ENCODE measurements at places on chromosomes 1 and 21.

DNA sequence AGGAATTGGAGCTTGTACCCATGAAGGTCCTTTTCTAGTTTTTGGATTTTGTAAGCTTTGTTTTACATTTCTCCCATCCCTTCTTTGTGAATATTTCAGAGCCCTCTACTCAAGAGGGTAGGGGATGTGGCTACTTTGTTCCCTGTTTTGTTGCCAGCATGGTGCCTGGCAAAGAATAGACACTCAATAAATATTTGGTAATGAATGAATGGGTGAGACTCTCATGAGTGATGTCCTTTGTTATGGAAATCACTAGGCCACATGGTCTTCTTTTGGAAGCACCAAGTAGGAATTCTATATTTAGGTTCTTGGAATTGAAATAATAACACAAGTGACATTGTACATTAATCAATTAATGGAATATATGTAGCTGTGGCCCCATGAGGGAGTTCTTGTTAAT is 26.8 kb upstream of the ATP5PO start:
- no peak for DNase-seq

DNA sequence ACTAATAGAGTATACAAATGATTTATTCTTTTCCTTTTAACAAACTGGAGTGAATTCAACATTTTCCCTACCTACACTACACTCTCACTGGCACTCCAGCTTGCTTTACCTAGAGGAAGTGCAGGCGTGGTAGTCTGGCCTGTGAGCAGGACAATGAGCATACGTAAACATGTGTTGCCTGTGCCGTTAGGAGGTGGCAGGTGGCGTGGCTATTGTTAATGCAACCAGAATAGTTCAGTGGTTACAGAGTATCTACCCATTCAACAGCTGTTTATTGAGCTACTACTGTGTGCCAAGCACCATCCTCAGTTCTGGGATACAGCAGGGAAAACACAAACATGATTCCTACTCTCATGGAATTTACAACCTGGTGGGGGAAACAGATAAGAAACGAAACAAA is 299.7 kb upstream of the KAZN start:
- no peak for DNase-seq

GRCh38 chr21:34029743-34030528 is 43.4 kb upstream of the MRPS6 start:
- DNase-seq, result no peak

- no peak for DNase-seq
Measured at GRCh38 chr1:38046333-38046883, at the start of gene POU3F1. POU3F1 (minus strand) TSS chr1:38046793; CDS start chr1:38046743, 50 bp downstream.

DNA sequence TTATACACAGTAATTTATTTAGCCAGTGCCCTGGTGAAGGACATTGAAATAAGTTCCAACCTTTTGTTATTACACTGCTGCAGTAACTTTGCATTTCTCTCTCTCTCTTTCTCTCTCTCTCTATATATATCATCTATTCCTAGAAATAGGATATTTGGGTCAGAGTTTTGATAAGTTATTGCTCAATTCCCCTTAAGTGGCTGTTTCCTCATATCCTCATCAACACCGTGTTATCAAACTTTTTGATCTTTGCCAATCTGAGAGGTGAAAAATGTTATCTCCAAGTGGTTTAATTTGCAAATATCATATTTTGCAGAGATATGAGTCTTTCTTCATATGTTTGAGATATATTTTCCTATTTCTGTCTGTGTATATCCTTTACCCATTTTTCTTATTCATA is 1.6 kb upstream of the SRSF4 start:
- no peak for DNase-seq

GRCh38 chr1:158118713-158119402 is 61.8 kb upstream of the CD1D start:
- no peak for DNase-seq

DNA sequence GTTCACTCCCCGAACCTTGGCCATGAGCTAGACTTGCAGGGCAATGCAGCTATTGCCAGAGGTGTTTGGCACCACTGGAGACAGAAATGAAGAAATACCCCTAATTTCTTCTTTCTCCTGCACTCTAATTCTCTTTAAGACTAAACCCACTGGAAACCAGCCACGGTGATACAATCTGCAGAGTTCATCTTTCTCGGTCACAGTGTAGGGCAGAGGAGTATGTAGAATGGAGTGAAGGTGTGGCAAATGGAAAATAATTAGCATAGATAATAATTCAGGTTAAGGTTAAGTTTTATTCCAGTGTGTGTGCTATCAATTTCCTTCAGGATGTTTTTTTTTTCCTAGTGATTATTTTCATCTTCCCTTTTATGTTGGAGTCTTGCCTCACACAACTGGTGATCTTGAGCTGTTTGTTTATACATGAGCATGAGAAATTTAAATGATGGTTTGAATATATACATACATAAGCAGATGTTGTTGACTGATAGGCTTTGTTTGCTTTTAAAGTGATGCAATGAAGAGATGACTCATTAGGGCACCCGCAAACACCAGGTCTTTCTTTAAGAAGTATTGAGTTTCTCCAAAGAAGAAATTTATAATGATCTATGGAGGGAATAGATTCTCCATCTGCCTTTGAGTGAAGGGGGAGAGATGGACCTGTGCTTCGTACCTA is 81.9 kb downstream of the SPATA17 start:
- DNase-seq, result no peak

DNA sequence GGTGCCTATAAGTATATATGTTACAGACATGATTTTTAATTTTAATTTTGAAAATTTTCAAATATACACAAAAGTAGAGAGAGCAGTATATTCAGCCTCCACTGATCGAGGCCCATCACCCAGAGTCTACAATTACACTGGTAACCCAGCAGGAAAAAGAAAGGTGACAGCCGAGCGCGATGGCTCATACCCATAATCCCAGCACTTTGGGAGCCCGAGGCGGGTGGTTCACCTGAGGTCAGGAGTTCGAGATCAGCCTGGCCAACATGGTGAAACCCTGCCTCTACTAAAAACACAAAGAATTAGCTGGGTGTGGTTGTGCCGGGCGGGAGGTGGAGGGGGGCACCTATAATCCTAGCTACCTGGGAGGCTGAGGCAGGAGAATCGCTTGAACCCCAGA is 1.4 kb downstream of the YBEY start:
- no peak for DNase-seq

DNA sequence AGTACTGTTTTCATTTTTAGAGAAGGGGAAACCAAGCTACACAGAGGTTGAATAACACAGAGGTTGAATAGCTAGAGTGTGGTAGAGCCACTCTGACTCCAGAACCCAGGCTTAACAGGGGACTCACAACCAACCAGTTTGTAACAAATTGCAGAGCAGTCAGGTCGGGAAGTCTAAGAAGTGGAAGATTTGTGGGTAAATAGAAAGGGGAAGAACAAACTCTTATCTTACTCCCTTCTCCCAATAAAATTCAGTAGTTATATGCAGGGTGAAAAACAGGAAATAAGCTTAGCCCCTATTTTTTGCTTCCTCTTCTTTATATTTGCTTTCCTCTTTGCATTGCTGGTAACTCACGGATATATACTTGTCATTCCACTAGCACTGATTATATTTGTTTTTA is 23.2 kb downstream of the CDC42 start:
- no peak for DNase-seq

DNA sequence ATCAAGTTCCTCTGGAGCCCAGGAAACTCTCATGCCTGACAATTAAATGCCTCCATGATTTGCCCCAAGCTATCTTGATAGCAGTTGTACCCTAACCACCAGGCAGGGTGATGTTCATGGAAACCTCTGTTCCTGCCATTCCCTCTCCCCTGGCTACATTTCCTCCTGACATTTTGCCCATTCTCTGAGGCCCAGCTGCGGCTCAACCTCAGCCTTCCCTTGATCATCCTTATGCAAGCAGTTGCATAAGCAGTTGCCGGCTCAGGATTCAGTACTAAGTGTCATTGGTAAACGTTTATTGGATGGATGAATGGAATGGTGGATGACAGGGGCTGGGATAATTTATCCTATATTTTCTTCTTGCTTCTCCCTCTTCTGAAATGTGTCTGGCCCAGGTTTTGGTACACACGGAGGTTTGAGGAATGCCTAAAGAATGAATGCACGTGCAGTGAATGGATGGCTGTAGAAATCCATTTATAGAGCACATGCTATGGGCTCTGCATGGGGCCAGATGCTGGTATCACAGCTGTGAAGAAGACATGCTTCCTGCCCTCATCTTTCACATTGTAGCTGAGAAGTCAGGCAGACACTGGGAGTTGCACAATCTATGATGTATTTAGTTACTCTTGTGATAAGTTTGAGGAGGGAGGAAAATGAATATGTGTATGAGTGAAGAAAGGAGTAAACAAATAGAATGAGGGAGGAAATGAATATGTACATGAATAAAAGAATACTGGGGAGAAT is 261.8 kb downstream of the FOXD2 start:
- DNase-seq, result no peak

- DNase-seq, result no peak
Measured at GRCh38 chr1:64368344-64368743, 101.6 kb upstream of the CACHD1 start.

DNA sequence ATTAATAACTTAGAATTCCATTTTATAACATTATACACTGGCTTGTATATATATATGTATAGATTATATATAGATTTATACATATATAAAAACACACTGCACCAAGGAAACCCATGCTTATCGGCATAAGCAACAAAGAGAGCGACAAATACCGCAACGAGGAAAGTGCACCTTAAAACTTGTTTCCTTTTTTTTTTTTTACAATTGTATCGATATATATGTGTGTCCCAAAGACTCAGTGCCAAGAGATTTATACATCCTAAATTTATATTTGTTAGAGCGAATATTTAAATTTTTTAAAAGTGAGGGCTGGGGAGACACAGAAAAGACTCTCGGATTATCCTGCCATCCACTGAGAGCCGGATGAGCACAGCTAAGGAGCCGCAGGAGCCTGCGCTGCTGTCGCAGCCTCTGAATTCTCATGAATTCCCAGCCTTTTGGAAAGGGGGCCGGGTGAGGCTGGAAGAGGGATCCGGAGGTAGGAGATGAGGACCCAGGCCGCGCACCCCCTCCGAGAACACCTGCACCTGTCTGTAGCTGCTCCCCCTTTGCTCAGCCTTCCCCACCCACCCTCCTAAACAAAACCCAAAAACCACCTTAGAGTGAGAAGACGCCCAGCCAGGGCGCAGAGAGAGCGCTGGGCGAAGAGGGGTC is 5.2 kb downstream of the DMRTA2 start:
- no peak for DNase-seq

DNA sequence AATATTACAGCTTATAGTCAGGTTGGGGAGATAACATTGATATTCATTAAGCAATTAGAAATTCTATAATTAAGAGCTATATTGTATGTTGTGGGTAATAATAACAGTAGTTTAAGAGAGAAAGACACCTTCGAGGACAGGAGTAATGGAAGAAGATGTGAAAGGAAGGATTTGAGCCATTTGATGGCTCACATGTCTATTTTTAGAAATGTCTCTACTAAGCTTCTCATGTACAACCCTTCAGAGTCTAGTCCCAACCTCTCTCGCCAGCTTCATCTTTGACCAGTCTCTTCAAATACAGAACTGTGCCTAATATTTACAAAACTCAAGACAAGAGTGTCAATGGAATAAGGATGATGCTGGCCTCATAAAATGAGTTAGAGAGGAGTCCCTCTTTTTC is 95.1 kb downstream of the PRRX1 start:
- DNase-seq, result no peak

GRCh38 chr1:145999321-146000024 is 3.1 kb upstream of the TXNIP start:
- no peak for DNase-seq

DNA sequence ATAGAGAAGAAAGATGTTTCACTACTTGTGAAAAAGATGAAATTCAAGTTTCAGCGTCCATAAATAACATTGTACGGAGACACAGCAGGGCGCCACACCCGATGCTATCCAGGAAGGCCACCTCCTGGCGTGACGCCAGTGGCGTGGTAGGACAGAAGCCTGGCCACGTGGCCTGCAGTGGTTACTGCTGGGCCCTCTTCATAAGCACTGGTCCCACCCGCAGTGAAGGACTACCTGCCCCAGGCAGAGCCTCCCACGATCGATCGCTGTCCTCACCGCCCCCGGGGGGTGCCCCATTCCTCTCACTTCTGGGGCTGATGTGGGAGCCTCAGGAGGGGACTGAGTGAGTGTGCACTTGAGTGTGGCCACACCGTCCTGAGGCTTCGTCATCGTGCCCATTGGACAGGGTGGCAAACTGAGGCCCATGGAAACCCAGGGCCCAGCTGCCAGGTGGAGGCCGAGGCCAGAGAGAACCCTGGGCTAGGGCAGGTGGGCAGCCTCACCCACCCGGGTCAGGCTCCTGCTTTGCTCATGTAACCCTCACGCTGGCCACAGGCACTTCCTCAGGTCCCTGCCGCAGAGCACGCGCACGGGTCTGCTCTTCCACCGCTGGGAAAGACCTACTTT is 11.7 kb upstream of the HES5 start:
- no peak for DNase-seq

DNA sequence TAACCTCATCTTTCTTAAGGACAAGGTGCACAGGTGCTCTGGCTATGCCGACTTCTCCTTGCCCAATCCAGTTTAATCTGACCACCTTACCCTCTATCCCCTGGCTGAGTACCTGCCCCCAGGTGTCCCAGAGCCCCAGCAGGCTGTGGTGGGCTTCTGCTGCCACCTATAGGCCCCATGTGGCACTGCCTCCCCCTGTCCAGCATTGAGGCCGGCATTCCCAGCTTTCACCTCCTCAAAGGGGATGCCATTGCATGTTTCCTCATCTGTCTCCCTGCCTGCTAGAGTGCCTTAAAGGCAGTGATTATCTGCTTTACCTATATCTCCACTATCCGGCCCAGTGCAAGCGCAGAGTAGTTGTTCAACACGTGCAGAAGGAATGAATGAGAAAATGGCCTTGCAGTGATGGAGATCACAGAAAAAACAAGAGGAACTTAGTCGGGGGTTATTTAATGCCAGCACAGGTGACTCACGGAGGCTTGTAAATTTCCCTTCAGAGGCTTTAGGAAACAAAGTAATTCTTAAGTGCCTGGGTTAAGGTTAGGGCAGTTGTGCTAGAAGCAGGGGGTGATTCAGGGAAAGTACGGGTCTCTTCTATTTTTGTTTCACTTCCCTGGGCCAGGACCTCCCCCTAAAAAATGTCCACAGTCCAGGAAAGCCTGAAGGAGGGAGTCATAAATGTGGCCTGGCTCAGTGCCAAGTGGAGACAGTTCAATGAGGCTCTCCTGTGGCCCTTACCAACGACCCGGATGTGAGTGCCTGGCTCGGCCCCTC is 131.8 kb upstream of the NGF start:
- DNase-seq, result no peak

GRCh38 chr1:40476924-40477677 is at the start of gene ZFP69:
ZFP69 (plus strand) TSS chr1:40477290; CDS start chr1:40479362, 2,072 bp downstream.
- DNase-seq, result peak; percentile 65

- DNase-seq, result no peak
Measured at GRCh38 chr1:107963601-107964335, 1.2 kb downstream of the VAV3 start.

DNA sequence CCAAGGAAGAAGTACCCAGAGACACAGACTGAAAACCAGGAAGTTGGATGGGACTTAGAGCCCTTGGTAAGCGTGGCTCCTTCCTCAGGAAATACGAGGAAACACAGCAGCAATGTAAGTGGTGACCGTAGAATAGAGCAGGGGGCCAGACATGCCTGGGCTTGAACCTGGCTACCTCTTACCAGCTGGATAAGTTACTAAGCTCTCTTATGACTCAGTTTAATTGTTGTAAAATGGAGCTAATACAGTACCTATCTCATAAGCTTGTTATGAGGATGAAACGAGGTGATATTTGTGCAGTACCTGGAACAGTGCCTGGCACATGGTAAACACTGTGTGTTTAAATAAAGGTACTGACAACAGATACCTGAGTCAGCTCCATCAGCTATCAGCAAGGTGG is 19.2 kb downstream of the EBNA1BP2 start:
- no peak for DNase-seq
